Gastroesophageal sphincter (tissue), 4 donors: ENCODE measurements at places on chromosomes 7 and 10. TPM values are rescaled to one million over a fixed set of nuclear protein-coding genes. Genes with fewer than 3 reads are reported as not detected.

The PPP1R3A gene
- not detected for total RNA-seq

The FBXL13 gene
- total RNA-seq = 1.3 TPM

The MMP21 gene
- total RNA-seq = not detected

DNA sequence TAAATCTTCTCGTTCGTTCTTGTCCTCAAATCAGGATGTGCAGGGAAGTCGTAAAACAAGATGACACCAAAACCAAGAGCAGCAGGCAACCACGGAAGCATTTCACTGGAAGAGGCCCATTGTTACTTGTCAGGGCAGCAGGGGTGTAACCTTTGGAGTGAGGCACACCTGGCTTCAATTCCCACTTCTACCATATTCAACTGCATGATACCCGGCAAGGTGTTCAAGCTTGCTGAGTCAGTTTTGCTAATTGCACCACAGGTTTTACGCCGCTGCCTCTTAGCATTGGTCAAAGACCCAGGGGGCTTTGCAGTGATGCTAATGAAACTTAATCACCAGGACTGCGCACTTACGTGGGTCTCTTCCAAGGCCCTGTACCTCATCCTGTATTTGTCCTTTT lies 50.0 kb upstream of the PTER start:
- no peak for ATAC-seq

DNA sequence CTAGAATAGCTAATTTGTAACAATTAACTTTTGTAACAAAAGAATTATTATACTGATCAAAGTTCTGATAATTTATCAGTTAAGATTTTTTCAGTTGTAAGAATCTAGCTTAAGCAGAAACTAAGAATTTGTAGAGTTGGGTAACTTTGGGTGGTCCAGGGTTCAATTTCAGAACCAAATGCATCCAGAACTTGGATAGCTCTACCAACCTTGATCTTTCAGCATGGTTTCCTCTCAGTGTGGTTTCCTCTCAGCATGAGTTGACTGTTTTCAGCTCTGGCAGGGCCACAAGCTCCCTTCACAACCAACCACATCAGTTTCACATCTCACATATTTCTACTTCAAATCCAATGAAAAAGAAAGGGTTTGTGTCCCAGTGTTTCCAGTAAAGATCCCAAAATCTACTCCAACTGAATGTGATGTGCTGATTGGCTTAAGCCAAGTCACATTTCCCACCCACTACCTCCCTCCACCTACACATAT lies 3.3 kb upstream of the FAS start:
- ATAC-seq = no peak

DNA sequence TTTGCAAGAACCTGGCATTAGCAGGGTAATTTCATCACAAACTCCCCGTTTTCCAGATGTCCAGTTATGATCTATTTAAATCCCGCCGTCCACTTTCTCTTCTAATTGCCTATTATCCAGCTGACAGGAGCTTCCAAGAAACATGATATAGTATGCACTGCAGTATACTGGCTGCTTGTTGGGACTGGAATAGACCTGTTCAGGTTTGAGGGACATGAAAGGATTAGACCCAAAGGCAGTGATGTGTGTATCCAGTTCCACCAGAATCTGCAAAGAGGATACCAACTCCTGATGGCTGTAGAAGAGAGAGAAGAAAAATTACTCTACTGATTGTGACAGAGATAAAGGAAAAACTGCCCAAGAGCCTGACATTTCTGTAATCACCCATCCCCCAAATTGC lies 8.9 kb downstream of the MSS51 start:
- no peak for ATAC-seq

DNA sequence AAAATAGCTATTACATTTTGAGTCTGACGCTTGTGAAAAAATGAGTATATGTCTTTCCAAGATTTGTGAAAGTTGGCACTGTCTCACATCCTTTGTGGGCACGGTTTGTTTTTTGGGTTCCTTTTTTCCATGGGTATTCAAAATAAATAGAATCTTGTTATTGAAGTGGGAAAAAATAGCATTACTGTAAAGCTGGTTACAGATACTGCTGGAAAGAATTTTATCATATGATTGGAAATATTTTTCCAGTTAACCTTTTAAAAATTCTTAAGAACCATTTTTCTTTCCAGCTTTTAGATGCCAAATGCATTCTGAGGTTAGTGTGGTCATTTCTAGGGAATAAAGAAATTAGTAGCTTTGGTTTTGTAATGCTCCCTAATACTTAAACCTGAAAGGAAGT lies 11.4 kb downstream of the NET1 start:
- no peak for ATAC-seq

- ATAC-seq = no peak
These were observed 20.9 kb downstream of the RAMP3 start for GRCh38 chr7:45178241-45179225.

DNA sequence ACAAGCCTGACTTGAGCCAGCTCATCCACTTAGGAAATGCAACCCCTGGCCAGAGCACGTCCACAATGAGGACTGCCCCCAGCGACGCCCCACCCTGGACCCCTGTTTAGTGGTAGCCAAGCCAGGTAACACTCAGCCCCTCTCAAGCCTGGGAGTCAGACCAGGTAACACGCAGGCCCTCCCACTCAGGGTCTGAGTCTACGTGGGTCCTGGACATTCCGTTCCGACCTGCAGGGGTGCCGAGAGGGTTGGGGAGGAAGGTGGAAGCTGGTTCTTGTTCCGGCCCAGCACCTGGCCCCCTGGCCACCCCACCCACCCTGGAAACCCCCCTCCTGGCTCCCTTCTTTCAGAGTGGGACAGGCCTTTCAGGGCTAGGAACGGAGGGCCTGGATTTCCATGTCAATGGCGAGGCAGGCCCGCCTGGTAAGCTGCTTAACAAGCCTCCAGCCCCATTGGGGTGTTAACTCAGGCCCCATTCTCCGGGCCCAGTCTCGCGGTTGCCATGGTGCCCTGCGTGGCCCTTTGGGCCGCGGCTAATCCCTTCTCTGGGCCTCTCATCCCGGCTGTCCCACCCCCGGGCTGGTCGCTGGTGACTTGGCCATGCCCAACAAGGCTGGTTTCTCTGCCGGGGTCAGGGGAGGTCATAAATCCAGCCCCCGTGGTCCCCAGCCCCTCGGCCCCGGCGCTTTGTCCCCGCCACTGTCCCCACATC lies 19.7 kb upstream of the LFNG start:
- no peak for ATAC-seq

- ATAC-seq = no peak
These were observed 248.8 kb downstream of the ANKRD7 start for GRCh38 chr7:118473271-118473670.
